NCI-H2081 treated with DMSO at 0.1 percent for 48 hours (cell line): ENCODE measurements at places on chromosomes 12 and 14.

- DNase-seq, result no peak
Measured at GRCh38 chr12:54159589-54159988, 29.2 kb downstream of the SMUG1 start.

GRCh38 chr12:130829391-130830245, 9.4 kb downstream of the STX2 start:
- DNase-seq, result no peak

GRCh38 chr14:104445086-104445485, 134.5 kb upstream of the C14orf180 start:
- no peak for DNase-seq

DNA sequence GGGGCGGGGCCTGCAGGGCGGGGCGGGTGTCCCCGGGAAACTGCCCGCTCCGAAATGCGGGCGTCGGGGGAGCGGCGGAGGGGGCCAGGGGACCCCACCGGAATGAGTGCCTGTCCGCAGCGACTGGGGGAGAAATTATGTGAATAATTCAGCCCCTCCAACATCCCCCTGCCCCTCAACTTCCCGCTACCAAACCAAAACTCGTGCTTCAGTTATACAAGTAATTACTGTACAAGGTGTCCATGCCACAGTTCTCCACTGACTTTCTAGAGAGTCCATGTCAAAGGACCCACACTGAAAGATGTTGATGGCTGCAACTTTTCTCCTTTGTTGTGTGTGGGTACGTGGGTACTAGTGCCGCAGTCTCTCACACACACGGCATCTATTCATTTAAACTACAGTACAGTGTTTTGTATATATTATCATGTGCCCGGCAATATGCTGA, 414 bp upstream of the CDK17 start:
- no peak for DNase-seq

DNA sequence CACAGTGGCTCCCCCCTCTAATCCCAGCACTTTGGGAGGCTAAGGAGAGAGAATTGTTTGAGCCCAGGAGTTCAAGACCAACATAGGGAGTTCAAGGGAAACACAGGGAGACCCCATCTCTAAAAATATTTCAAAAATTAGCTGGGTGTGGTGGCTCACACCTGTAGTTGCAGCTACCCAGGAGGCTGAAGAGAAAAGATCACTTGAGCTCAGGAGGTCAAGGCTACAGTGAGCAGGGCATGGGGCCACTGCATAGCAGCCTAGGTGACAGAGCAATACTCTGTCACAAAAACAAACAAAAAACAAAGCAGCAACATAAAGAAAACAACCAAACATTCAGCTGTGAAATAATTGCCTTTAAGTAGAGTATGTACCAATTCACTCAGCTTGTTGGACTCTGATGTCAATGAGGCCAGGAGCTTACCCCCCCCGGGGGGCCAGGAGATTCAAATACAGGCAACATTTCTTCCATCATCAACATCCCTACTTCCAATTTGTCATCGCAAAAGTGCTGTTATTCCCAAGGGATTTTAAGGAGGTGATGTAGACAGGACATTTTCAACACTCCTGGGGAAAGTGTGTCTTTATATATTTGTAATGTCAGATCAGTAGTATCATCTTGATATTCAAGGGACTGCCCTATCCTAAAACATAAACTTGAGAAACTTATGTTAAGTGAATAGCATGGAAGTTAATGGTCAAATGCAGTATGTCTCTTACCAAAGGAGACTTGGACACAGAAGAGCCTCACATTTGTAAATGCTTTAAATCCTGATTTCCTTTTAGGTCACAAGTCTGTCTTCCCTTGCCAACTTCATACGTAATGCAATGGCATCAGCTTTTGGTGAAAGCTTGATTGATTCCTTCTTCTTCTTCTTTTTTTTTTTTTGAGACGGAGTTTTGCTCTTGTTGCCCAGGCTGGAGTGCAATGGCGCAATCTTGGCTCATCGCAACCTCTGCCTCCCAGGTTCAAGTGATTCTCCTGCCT, 40.6 kb upstream of the AEBP2 start:
- no peak for DNase-seq

- DNase-seq, result no peak
Measured at GRCh38 chr12:130480887-130481286, 143.2 kb downstream of the PIWIL1 start.
